Stimulated activated CD4-positive, alpha-beta T cell treated with anti-CD3 and anti-CD28 coated beads, Interleukin-4, amount 100 ng/mL, for 1 hour (primary cell): ENCODE measurements at places on chromosomes 7 and 10.
A peak's percentile ranks its signal among the peaks of the same experiment; 100 is the strongest.

DNA sequence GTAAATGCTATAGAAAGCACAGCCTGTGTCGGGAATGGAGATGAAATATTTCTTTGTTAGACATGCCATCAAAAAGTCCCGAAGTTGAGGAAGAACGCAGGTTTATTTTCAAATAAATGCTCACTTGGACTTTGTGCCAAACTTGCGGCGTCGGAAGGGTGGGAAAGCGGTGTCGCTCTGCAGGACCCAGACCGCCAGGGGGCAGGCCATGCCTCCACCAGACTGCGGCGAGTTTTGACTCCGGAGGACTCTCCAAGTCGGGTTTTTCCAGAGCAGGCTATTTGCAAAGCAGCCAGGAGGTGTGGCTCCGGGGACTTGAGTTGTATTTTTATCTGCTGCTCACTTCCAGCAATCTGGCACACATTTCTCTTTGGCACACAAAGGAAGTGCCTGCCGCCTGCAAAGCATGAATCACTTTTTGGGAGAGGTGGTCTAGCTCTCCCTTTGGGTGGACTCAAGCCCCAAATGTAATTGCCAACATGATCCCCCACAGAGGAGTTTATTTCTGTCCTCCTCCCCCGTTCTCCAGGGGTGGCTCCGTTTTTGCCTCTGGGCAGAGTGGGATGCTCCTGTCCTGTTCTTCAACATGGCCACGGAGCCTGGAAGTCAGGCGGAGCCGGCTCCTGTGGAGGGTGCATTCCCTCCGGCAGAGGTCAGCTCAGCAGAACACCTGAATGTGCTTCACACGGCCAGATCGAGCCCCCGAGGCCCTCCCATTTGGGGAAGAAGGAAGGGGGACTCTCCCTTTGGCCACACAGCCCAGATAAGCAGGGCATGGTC, 82.3 kb upstream of the GPR26 start:
- DNase-seq: peak; percentile 34

- no peak for DNase-seq
These were observed 38.5 kb downstream of the CAMK2B start for GRCh38 chr7:44286618-44287487.

DNA sequence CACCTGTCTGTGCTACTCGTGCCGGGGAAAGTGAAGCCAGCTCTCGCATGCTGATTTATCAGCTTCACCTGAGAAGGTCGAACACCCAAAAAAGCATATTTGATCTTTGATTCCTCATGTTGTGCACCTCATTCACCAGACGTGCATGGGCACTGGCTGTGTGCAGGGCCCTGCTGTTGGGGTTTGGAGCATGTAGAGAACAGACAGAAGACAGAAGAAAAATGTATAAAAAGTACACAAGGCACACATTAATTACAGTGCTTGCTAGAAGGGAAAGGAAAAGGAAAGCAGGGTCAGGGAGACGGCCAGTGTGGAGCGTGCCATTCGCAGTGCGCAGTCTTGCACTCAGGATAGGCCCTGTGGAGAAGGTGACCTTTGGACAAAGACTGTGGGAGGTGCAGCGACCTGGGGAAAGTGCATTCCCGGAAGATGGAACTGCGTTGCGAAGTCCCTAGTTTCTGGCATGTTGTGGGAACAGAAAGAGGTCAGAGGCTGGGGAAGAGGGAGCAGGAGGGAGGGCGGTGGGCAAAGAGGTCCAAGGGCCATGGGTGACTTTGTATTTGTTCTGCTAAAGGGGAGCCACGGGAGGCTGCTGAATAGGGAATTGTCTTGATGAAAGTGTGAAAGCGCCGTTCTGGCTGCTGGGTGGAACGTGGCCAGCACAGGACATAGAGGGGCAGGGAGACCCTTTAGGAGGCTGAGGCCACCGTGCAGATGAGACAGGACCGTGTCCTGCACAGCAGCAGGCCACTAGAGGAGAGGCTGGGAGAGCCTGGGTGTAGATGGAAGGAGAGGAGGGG, 232.8 kb downstream of the GLRX3 start:
- no peak for DNase-seq

DNA sequence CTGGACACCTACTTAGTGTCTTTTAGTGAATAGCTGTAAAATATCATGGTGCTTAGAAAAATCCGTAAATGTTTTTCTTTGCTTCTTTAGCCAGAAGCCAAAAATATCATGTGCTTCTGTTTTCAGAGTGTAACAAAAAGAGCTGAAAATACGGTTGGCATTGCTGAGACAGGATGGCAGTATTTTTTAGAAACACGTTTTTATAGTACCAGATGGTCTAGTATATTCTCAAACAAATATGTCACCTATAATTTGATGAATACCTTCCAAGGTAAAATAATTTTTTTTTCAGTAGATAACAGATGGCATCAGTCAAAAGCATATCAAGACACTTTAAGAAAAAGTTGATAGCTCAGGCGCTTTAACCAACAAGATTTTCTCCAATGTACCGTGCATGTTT, 326.6 kb downstream of the PHF14 start:
- no peak for DNase-seq

DNA sequence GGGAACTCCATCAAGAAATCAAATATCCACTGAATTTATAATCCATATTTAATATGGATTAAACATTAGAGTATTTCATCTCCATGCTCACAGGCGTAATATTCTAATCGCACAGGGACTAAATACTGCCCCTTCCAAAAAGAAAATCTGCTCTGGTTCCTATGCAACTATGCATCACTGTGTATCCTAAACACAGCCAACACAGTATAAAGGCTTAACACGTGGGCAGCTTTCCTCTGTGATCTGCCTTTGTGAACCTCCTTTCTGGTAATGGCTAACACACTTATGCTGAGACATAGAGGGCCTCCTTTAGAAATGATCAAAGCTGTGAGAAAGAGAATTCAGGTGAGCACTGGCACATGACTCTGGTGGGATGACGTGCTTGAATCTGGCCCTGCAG, 110.2 kb downstream of the RAB11FIP2 start:
- no peak for DNase-seq

DNA sequence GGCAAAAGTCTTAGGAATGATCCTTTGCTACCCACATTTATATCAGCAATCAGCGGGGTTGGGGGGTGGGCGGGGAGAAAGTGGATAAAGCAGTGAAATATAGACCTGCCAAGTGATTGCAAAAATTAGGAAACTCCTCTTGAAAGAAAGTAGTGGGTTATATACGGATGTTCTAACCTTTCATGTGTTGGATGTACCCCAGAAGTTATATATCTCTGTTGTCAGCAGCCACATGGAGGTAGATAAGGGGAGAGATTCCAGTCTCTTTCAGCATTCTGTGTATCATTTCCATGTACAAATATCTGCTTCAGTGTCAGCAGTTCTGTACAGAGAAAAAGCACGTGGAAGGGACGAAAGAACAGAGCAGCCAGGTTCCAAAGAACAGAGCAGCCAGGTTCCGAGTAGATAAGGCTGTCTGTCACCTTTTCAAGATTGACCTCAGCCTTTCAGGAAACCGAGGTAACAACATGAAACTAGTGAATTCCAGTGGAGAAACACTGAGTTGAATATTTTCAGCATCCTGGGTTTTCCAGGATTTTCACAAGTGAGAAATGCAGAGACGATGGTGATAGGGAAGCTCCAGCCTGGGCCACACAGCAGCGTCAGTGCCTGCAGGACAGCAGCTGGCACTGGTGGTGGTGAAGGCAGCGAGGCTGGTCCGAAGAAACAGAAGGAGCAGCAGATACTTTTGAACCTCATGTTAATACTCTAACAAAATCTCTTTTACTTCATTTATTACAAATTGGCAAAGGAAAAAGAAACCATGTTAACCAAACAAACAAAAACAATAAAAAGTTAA, 212.3 kb downstream of the C7orf25 start:
- DNase-seq: no peak

- no peak for DNase-seq
These were observed 50.6 kb downstream of the VPS41 start for GRCh38 chr7:38858259-38858884.

- DNase-seq: peak; percentile 68
These were observed 13.1 kb upstream of the ARPC1A start for GRCh38 chr7:99312316-99313203.

DNA sequence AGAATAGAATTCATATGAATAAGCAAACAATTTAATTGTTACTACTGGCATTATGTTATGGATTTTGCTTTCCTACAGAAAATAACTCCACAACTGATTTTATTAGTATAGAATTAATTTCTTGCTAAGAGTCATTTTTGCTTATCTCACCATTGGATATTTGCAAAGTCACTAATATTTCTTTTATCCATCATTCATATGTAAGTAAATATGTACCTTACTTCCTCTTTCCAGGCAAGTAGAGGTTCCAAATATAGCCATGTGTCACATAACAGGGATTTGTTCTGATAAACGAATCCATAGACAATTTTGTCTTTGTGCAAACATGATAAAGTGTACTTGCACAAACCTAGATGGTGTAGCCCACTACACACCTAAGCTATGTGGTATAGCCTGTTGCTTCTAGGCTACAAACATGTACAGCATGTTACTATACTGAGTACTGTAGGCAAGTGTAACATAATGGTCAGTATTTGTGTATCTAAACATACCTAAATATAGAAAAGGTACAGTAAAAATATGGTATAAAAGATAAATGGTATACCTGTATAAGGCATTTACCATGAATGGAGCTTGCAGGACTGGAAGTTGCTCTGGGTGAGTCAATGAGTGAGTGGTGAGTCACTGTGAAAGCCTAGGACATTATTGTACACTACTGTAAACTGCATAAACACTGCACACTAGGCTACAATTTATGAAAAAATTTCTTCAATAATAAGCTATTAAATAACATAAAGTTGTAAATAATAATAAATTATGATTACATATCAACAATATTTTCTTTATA, 18.3 kb downstream of the KLLN start:
- no peak for DNase-seq

DNA sequence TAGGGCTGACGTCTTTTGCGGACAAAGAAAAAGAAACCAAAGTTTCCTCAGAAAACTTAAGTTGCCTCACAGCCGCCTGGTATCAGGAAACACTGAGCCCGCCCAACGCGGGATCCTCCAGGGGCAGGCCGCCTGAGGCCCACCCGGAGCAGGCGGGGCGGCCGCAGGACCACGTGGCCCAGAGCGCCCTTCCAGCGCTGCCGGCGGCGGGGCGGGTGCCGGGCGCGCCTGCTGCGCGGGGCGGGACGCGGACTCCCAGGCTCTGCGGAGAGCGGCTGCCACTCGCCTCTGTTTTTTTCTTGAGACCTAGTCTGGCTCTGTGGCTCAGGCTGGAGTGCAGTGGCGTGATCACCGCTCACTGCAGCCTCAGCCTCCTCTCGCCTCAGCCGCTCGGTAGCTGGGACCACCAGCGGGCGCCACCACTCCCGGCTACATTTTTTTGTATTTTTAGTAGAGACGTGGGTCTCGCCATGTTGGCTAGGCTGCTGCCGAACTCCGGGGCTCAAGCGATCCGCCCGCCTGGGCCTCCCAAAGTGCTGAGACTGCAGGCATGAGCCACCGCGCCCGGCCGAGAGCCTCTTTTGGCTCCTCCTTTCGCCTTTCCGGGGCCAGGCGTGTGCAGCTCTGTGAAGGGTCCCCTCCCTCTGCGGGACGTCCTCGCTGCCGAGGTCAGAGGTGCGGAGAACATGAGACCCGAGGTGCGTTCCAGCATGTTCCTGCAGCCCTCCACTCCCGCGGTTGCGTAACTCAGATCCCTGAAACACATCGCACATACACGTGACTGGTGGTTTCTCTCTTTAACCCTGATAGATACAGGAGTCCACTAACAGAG, 11.6 kb upstream of the HNRNPF start:
- DNase-seq: peak; percentile 79

DNA sequence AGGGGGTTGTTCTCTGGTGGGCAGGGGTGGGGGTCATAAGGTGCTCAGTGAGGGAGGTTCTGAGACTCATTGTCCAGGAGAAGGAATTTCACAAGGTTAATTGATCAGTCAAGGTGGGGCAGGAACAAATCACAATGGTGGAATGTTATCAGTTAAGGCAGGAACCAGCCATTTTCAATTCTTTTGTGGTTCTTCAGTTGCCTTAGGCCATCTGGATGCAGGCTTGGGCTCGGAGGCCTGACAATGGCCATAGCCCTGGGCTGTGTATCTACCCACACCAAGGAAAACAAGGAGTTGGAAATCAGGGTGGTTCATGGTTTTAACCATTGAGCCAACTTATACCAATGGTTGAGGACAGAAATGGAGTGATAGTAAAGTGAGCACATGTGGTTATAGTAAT, 1221.8 kb downstream of the TYW1 start:
- DNase-seq: no peak

- DNase-seq: no peak
These were observed 121.9 kb downstream of the RAB11FIP2 start for GRCh38 chr10:117924820-117925219.

DNA sequence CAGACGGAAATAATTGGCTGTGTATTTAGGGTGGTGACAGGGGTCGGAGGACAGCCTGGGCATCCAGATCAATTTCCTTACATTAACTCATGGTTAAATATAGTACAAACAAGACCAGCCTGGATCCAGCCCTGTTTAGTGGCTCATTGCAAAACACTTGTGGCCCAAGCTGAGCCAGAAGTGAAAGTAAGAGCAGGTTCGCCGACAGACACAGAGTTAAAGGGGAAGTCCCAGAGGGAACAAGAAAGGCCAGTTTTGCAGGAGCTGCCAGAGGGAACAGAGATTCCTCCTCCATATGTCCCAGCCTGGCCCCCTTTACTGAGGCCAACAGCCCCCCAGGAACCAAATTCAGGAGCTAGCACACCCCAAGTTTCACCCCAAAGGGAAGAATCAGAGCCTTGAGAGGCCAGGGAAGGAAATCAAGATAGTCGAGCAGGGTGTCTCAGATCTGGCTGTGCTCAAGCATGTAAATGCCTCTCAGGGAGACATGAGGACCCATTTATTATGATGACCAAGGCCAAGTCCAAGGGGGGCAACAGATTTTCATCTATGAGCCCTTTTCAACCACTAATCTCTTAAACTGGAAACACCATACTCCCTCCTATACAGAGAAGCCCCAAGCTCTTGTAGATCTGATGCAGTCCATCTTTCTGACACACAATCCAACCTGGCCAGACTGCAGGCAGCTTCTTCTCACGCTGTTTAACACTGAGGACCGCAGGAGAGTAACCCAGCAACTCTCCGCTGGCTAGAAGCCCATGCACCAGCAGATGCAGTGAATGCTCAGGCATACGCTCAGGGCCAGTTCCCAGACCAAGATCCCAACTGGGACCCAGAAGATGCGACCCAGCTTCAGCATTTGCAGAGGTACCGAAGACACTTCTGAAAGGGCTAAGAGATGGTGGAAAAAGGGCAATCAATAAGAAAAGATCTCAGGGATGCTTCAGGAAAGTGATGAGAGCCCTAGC, 15.9 kb upstream of the ADCK2 start:
- peak; percentile 23 for DNase-seq

- no peak for DNase-seq
These were observed 99.6 kb downstream of the SVIL start for GRCh38 chr10:29535012-29535777.

- no peak for DNase-seq
These were observed 24.5 kb upstream of the GRB10 start for GRCh38 chr7:50807026-50807730.

DNA sequence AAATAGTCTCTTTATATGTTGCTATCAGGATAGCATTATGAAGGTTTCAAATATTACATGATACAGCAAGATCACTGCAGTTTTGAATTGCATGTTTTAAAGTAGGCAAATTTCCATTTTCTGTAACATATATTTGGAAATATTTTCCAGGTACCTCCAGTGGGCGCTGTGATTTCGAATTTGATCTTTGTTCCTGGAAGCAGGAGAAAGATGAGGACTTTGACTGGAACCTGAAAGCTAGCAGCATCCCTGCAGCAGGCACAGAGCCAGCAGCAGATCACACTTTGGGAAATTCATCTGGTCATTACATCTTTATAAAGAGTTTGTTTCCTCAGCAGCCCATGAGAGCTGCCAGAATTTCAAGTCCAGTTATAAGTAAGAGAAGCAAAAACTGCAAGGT, 299.0 kb downstream of the MALRD1 start:
- no peak for DNase-seq
